ENCODE measurements at places on chromosomes 2 and 18. TPM values are rescaled to one million over a fixed set of nuclear protein-coding genes. Genes with fewer than 3 reads are reported as not detected.

NEUROD1 gene
- total RNA-seq, result not detected

MARCO gene
- total RNA-seq, result 1.1 TPM

LGALSL gene
- total RNA-seq, result 19.9 TPM

DNA sequence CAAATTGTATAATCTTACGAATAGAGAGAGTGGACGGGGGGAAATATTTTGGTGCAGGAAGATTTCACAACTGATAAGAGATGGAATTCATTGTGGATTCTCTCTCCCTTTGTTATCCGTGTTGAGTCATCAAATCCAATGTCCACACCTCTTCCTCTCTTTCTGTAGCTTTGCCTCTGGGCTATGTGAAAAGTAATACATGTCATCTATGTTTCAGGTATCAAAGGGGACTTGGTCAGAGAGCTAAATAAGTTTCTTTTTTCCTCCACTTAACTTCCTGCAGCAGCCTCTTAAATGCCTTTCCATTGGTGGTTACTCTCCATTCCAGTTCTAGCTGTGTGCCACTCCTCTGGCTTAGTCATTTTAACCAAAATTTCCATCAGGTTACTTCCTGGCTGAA lies 169.3 kb upstream of the NXPH2 start:
- DNase-seq, result no peak

GRCh38 chr2:3462493-3463104 lies 56.7 kb downstream of the ADI1 start:
- DNase-seq, result no peak

DNA sequence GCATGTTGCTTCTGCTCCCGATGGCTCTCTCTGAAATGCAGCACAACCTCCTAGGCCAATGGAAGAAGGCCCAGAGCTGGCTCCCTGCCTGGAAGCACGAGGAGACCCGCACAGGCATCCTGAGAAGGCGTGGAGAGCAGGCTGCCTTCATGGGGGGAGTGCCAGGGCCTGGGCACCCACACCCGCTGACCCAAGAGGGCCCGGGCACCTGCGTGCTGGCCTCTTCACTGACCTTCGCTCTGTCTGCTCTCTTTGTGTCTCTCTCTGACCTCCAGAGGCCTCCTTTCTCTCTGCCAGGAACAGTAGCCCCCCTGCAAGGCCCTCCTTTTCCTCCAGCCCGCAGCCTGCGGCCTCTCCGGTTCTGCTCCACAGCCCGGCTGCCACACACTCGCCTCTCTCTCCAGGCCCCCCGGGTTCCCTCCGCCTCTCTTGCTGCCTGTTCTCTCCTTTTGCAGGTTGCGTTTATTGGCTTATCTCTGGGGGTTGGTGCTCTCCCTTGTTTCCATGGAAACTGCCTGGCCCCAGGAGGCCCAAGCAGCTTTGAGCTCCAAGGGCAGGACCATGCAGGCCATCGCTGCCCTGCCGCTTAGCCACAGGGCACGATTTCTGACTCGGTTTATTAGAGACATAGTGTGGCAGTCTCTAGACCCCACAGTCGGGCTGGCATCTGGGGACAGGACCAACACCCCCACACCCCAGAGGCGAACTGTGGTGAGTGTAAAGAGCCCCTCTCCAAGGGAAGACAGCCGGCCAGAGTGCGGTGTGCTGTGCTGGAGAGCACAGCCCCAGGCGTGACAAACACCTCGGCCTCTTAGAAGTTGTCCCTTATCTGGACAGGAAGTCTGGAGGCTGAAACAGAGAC lies 1.7 kb downstream of the MZT2B start:
- no peak for DNase-seq

DNA sequence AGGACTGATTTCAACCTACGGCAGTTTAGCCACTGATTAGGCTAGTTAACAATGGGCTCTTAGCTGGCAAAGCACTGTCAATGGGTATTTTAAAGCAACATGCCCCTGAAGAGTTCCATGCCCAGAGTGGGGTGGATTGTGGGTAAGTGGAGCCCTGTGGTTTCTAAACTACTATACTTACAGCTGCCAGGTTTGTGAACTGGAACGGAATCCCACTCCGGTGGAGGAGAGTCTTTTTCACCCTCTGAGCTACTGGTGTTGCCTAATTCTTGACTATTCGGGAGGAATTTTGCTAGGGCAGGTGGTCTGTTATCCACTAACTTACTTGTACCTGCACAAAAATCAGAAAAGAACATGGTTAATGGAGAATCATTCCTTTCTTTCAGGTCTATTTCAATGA lies 52.6 kb downstream of the ZAP70 start:
- DNase-seq, result no peak

Data from mucosa of gallbladder (tissue), 1 donor.